ENCODE measurements at places on chromosomes 4 and X. TPM values are rescaled to one million over a fixed set of nuclear protein-coding genes. Genes with fewer than 3 reads are reported as not detected.
A peak's percentile ranks its signal among the peaks of the same experiment; 100 is the strongest.

CYSLTR1 gene
- not detected for total RNA-seq

CXorf38 gene
- total RNA-seq: 10.5 TPM

TMEM175 gene
- 6.4 TPM for total RNA-seq

RBMXL3 gene
- total RNA-seq: not detected

DNA sequence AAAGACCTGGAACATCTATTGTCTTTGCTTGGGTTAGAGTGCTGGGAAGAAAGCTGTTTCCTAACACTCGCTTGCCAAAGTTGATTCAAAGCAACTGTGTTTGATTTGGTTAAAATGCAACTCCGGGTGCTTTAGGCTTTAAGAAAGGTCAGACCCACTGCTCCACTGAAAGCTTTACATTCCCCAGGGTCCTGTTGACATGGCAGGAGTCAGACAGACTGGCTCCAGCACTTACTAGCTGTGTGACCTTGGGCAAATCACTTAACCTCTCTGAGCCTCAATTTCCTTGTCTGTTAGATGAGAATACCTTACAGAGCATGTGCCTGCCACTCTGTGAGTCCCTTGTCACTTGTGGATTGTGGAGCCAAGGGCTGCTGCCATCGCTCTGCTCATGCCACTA is 39.0 kb downstream of the DGKK start:
- no peak for DNase-seq

DNA sequence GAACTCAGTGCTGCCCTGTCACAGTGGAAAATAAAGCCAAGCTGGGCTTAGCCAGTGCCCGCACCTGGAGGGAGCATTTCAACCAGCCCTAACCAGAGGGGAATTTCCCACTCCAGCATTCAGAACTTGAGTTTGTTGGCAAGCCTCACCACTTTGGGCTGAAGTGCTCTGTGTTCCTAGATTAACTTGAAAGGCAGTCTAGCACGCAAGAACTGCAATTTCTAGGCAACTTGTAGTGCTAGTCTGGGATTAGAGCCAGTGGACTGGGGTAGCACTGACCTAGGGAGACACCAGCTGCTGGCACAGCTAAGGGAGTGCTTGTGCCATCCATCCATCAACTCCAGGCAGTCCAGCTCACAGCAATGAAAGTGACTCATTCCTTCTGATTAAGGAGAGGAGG is 1060.6 kb upstream of the GRID2 start:
- no peak for DNase-seq

DNA sequence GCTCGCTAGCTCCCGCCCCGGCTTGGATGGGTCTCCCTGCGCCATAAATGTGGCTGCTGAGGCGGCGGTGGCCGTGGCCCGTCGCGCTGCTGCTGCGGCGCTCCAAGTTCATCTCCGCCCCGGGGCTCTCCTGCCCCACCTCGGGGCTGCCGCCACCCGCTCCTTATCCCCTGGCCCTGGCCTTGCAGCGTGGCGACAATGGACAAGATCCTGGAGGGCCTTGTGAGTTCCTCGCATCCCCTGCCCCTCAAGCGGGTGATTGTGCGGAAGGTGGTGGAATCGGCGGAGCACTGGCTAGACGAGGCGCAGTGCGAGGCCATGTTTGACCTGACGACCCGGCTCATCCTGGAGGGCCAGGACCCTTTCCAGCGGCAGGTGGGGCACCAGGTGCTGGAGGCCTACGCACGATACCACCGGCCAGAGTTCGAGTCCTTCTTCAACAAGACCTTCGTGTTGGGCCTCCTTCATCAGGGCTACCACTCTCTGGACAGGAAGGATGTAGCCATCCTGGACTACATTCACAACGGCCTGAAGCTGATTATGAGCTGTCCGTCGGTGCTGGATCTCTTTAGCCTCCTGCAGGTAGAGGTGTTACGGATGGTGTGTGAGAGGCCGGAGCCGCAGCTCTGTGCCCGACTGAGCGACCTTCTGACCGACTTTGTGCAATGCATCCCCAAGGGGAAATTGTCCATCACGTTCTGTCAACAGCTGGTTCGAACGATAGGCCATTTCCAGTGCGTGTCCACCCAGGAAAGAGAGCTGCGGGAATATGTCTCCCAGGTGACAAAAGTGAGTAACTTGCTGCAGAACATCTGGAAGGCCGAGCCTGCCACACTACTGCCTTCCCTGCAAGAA is 763 bp downstream of the USP38 start:
- DNase-seq: peak; percentile 56

EXOC1L gene
- not detected for total RNA-seq

- no peak for DNase-seq
Observed at GRCh38 chr4:3512279-3512678, 19.9 kb downstream of the LRPAP1 start.

GRCh38 chrX:21748235-21748634 is 9.7 kb downstream of the SMPX start:
- no peak for DNase-seq

GRCh38 chrX:39654183-39654925 is 443.4 kb downstream of the BCOR start:
- DNase-seq: peak; percentile 49

DNA sequence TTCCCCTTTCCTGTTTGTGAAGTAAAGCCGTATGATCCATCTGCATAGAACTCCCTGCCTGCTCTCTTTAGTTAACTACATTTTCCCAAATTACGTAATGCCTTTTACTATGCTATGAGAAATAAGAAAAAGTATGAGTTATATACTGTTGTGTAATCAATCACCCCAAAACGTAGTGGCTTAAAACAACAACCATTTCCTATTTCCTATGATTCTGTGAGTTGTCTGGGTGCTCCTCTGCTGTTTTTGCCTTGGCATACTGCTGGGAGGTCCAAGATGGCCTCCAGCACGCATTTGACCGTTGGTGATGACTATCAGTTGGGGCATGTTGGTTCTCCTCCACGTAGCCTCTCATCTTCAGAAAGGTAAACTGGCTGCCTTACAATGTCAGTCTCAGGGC is 39.8 kb downstream of the BBS12 start:
- no peak for DNase-seq

DNA sequence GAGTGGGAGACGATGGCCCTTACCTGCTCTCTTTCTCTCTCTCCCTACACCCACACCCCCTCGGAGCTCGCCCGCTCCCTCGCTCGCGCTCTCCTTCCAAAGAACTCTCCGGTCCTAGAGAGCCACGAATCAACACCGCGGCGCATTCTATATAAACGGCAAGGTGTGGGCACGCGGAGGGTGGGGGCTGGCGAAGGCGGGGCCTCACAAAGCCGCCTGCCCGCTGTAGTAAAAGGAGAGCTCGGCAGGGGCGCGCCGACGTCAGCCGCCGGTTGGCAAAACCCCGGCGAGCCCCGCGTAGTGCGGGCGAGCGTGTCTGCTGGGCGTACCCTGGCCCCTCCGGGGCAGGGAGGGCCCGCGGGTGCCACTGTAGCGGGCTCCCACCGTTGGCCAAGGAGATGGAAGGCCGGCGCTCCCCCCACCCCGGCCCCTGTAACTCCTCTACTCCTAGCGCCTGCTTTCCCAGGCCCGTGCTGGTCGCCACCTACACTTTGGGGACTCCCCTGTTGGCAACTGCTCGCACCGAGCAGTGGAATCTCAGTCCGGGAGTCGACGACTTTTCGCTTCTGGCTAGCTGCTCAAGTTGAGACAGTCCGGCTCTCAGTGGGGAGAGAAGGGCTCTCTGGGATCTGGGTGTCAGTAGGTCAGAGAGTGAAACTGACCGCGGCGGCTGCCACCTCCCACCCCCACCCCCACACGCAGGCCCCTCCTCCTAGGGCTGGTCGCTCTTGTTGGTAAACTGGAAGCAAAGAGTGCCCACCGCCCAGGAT is 325.5 kb upstream of the F9 start:
- DNase-seq: peak; percentile 73

- no peak for DNase-seq
Observed at GRCh38 chrX:51155566-51155965, 177.1 kb upstream of the NUDT10 start.

- DNase-seq: peak; percentile 50
Observed at GRCh38 chr4:18075823-18076433, 54.4 kb upstream of the LCORL start.

PPEF2 gene
- not detected for total RNA-seq

DNA sequence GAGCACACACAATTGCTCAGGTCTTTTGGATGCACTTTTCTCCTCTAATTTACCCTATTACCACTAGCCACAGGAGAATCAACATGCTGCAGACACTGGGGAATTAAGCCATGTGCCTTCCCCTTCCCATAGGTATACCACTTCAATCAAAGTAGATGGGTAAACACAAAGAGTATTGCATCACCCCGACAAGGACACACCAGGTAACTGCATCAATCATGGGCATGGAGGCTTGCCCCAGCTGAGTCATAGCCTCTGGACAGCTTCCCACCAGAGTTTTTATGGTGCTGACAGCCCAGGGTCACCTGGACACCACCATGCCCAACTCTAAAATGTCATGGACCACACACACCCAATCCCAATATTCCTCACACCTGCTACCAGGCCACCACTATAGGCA is 197.2 kb upstream of the AR start:
- DNase-seq: no peak

GRCh38 chr4:81913427-81913879 is 441.7 kb upstream of the RASGEF1B start:
- DNase-seq: peak; percentile 86

DNA sequence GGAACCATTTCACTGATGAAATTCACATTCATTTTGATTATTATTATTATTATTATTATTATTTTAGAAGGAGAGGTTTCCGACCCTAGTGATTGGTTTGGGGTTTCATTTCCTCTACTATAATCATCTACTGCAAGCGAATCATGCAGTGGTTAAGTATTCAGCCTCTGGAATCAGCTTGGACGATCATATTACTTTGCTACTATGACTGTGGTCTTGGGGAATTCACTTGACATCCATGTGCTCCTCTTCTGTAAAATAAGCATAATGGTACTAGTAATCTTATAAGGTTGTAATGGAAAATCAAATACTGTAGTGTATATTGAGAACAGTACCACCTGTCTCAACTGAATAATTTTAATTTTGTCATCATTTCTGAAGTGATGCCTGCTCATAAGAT is 132.1 kb upstream of the SLC4A4 start:
- no peak for DNase-seq

DNA sequence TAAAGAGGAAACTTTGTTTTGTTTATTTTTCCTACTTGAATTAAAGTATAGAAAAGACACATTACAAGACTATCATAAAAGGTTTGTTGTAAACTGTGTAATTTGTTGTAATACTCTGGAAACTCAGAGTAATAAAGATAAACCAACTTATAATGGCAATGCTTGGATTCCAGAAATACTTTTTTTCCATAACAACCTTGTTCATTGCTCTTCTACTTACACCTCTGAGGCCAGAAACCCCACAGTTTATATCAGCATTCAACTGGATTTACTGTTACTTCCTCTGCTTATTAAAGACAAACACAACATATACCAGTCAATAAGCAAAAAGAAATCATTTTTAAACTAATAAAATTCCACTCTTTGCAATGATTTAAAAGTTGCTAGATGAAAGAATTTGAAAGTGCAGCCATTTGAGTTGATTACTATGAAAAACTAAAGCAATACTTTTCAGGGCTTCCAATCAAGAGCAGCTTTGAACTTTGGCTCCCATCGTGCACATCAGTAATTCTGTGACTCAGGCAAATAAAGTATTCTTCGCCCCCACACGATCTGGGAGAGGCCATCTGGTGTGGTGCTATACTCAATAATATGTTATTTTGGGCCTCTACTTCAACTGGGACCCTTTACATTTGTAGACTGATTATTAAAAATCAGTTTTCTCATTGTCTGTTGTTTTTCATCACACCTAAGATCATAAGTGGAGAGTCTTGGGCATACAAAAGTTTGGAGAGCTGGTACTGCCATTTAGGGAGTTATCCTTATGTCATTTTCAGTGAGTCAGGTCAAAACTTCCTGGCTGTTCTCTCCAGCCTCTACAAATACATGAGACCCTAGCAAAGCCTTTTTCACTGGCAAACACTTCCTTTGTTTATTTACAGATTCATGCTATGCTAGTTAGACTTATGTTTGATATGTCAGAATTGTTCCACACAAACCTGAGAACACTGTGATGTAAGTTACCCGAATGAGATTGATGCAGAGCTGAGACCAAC is 20.5 kb downstream of the DDIT4L start:
- DNase-seq: no peak

DNA sequence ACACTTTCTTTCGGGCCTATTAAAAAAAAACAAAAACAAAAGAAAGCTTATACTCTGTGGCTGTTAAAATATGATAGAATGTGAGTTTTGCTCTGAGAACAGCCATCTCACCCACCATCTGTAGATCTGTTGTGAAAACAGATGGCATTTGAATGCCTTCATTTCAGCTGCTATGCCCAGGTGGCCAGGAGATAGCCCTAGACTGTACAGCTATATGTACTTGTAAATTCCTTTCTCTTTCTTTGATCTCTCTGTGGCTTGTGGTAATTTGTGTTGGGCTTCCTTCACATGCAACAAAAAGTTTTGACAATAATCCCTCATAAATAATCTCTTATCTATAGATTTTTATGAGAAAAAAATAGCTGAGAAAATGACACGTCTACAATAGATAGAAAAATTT is 38.1 kb downstream of the PNPLA4 start:
- no peak for DNase-seq

TKTL1 gene
- not detected for total RNA-seq

MAGEA1 gene
- not detected for total RNA-seq

DNA sequence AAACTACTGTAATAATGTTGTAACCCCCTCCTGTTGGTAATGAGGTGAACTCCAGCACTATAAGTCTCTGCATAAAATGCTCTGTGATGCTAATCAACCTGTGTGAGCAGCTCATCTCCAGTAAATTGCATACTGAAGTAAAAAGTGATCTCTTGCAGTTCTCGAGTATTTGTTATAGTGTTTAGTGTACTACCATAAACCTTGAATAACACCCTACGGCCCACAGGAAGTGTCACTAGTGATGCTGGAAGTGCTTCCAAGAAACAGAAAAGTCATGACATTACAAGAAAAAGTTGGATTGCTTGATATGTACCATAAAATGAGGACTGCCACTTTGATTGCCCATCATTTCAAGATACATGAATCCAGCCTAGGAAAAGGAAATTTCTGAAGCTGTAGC is 39.0 kb downstream of the IL15 start:
- no peak for DNase-seq

- no peak for DNase-seq
Observed at GRCh38 chrX:78979789-78980464, 34.7 kb downstream of the P2RY10 start.

DNA sequence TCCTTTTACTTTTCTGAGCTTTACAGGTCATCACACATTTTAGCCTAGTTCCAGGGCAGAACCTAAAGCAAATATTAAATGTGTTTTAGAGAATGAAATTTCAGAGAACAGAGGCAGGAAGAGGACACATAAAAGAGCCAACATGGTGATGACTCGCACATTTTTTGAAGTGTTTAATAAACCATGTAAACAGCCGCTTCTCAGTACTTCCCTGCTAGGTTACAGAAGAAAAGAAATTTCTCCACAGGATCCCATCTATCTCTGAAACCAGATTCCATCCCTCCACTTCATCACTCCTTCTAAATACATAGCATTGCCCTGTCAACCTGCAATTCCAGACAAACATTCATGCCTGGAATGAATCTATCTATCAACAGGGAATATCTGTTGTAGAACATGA is 949.5 kb upstream of the PCDH7 start:
- DNase-seq: no peak

CXCL1 gene
- 0.20 TPM for total RNA-seq
